Lung microvascular endothelial cell (primary cell): ENCODE measurements at places on chromosomes 4 and X. TPM values are rescaled to one million over a fixed set of nuclear protein-coding genes. Genes with fewer than 3 reads are reported as not detected.

DNA sequence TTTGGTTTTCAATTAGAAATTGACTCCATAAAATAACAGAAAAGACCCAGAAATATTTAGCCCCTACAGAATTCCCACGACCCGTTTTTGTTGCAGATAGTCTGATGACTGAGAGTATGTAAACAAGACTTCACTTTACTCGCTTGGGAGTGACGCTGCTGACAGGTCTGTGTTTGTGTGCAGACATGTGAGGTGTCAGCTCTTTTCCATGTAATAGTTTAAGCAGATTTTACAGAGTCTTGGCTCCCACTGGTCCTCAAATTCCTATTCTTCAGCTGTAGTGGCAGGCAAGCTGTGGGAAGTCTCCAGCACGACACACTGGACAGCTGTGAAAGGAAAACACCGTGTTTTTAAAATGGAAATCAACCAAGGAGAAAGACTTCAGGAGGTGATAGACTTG, 455.7 kb downstream of the GABRG1 start:
- DNase-seq: no peak

GRCh38 chrX:21973321-21974010, 33.0 kb downstream of the SMS start:
- no peak for DNase-seq

DNA sequence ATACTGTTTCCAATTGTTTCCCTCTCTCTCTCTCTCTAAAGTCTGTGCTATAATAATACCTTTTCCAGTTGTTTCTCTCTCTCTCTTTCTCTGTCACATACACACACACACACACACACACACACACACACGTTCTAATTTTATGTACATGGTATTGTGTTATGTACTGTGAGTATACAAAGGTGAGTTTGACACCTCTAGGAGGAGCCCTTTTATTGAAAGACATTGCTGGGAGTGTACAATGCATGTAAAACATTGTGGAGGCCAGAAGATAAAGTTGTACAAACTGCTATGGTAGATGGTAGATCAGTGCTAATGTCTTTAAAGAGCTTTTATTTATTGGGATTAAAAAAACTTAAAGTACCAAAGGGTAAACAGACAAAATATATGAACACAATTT, 53.6 kb downstream of the BLTP1 start:
- DNase-seq: no peak

DNA sequence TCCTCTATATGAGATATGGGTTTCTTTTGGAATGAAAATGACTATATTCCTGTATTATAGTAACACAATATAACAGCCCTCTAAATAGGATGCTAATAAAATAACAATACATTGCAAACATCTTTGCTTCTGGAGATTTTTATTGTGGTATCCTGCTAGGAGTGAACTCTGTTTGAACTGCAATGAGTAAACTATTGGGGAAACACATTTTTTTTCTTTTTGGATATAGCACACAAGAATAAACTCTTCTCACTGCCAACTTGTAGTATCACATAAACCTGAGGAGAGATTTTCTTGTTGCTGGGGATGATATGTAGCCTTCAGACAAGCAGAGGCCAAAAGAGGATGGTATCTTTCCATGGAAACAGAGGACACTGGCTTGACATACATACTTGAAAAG, 238.2 kb downstream of the C4orf33 start:
- DNase-seq: no peak

DNA sequence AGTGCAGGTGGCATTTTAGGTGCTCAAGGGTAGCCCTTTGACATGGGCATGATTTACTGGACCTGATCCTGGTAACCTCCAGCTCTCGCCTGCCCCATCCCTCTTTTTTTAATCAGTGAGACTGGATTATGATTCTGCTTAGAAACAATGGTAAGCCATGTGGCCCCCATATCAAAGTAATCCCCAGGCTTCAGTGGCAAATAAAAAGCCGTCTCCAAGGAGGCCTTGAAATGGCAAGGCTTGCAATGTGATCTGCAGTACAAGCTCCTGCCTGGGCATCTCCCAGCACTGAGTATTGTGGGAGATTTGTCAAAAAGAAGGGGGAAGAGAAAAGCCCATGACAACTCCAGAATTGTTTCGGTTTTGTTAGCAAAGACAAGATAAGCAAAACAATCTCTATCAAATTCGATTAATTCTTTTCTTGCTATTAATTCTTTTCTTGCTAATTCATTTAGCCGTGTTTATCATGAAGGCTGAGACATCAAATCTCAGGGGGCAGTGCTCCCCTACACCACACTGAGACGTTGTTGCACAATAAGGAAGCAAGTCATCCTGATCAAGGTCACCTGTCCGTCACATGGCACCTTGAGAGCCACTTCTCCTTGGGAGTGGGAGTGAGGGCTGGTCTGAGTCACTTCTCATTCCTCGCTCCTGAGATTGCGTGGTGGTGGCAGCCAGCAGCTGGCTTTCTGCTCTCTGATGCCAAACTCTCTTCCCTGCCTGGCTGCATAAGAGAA, 312.7 kb upstream of the GATB start:
- no peak for DNase-seq

- DNase-seq: no peak
Measured at GRCh38 chrX:153448556-153449367, 2.9 kb upstream of the TREX2 start.

Gene MAGEA6
- not detected in 2 replicates for total RNA-seq

Gene F11
- total RNA-seq: not detected in 2 replicates
